HT1080 (cell line): ENCODE measurements at places on chromosomes 6 and 20. TPM values are rescaled to one million over a fixed set of nuclear protein-coding genes. Genes with fewer than 3 reads are reported as not detected.

DNA sequence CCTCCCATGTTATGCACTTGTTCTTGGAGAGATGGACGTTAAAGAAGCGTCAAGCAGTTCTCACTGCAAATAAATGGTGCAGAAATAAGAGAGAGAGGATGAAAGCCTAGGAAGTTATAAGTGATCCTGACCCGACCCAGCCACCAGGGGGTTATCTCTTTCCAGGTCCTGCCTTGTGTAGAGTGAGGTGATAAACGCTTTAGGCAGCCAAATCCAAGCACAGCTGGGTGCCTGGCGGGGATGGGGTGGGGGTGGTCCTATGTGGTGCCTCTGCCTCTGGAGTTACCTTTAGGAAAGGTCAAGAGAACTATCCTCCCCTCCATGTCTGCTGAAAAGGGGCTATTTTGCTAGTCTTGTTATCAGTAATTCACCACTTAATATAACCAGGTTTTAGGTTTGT, 9.2 kb upstream of the TFAP2A start:
- DNase-seq, result no peak

The BPIFB4 gene
- total RNA-seq, result 0.10 TPM in 1 of 2 replicates, not detected in the other

DNA sequence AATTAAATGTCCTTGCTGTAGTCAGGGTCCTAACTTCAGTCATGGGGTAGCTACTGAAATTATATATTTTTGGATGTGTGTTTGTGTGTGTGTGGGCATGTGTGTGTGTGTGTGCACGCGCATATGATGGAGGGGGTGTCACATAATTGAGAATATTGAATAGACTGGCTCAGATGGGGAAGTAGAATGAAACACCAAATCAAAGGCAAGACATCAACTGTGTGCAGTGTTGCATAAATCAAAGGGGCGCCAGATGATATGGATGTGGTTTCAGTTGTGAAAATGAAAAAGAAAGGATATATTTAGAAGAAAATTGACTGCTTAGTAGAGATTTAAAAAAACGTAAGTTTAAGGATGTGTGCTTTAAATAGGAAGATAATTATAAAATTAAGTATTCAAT, 144.2 kb upstream of the CEP162 start:
- no peak for DNase-seq

The LTV1 gene
- 44.3 and 48.9 TPM in 2 replicates for total RNA-seq

The TOX2 gene
- 3.5 and 8.3 TPM in 2 replicates for total RNA-seq

GRCh38 chr20:24628985-24629384, 159.6 kb downstream of the SYNDIG1 start:
- no peak for DNase-seq

DNA sequence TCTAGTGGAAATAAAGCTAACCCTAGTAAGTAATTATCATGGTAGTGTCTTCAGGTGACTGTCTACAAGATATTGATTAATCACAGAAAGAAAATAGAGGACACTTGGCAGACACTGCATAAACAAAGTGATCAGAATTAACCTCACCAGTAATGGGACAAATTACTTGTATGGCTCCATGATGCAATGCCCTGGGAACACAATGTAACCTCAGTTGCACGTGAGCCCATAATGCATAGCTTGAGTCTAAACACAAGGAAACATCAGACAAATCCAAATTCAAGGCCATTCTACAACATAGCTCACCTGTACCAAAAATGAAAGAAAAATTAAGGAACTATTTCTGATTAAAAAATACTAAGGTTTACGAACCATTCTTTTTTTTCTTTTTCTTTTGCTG, 92.4 kb upstream of the SSTR4 start:
- DNase-seq, result no peak

DNA sequence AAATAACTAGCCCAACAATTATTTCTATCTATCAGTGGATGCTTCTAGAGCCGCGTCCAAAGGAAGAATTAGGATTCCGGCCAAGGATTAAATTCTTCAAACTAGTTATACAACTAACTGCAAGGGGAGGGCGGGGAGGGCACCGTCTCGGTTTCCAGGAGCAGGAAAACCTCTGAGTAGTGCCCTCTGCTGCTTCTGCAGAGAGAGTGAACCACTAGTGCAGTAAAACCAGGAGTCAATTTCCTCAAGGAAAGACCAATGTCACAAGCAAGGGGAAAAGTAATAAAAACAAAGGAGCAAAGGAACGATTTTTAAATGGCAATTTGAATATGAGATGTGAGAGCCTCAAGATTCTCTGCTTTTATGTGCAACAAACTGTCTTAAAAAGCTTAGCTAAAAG, 16.5 kb upstream of the UBE2J1 start:
- DNase-seq, result no peak

The DLK2 gene
- total RNA-seq, result 3.8 and 4.2 TPM in 2 replicates

The IRAK1BP1 gene
- 1.7 and 2.8 TPM in 2 replicates for total RNA-seq

The XRN2 gene
- total RNA-seq, result 114 and 118 TPM in 2 replicates

The NRSN2 gene
- total RNA-seq, result 18.8 and 21.7 TPM in 2 replicates

DNA sequence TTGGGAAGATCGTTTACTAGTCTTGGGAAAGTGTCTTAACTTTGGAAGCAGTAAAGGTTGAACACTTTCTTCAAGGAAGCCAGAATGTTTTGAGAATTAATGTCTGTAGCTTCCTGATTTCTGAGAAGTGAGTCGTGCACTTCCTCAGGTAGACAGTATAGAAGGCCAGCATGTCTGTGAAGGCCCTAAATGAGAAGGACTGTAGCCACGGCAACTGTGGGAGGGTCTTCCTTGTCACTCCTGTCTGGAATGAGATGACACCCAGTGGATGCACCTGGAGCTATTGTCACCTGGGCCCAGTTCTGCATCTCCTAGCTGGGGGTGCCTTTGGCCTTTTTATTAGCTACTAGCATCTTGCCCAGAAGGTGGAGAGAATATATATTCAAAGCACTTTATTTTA, 8.8 kb downstream of the STX16 start:
- no peak for DNase-seq

- peak; percentile 71 for DNase-seq
Measured at GRCh38 chr6:109660526-109661320, 30.3 kb downstream of the AK9 start.

The ANGPT4 gene
- total RNA-seq, result 0.02 TPM in 1 of 2 replicates, not detected in the other

The RAET1G gene
- 1.6 and 2.4 TPM in 2 replicates for total RNA-seq

DNA sequence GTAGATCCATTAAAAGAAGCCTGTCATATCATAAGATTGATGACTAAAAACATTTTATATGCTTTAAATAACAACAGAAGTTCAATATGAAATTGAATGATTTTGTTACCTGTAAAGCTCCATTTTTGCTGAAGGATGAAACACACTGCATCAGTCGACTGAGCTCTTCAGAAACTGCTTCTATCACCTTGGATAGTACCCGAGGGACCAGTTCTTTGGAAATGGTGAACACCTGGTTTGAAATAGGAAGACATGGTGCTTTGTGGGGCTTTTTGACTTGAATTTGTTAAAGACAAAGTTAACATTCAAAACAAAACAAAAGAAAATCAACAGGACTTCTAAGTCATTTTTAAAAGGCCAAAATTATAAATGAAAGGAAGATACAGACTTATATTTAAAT, 105.7 kb downstream of the IRF4 start:
- DNase-seq, result no peak

GRCh38 chr6:19059102-19059501, 672.0 kb downstream of the RNF144B start:
- no peak for DNase-seq

- no peak for DNase-seq
Measured at GRCh38 chr6:72620871-72621290, 983 bp upstream of the KCNQ5 start.

The NSFL1C gene
- total RNA-seq, result 34.6 and 48.4 TPM in 2 replicates
